ENCODE measurements at places on chromosomes 1 and 21.
A peak's percentile ranks its signal among the peaks of the same experiment; 100 is the strongest.

GRCh38 chr1:193060115-193060403, 647 bp downstream of the RO60 start:
- DNase-seq = no peak

GRCh38 chr1:157245823-157246222, 107.6 kb upstream of the ETV3 start:
- DNase-seq = no peak

DNA sequence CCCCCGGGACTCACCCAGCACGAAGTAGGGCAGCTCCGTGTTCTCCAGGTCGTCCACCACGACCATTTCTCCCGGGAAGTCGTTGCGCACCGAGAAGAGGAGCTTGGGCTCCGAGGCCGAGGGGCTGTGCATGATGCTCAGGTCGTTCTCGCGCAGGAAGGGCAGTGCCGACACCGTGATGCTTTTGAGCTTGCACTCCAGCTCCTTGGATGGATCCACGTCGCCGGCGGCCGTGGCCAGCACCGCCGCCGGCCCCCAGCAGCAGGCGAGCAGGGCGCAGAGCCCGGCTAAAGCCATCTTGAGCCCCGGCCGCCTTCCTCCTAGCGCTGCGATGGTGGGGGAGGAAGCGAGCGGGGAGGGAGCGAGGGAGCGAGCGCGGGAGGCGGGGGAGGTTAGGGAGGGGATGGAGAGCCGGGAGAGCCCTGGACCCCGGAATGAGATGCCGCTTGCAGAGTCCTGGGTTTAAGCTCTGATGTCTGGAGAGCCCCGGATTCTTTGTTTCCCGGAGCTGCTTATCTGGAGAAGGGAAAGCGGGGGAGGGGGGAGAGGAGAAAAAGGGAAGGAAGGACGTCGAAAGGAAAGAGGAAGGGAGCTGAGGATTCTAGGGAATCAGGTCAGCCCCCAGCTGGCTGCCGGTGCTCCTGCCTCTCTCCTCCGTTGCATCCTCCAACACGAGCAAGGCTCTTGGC, at the start of gene ASTN1:
ASTN1 (minus strand) TSS at position 333 of the 689 bp plus-strand sequence; CDS start at position 297, 36 bp downstream.
- peak; percentile 61 for DNase-seq

DNA sequence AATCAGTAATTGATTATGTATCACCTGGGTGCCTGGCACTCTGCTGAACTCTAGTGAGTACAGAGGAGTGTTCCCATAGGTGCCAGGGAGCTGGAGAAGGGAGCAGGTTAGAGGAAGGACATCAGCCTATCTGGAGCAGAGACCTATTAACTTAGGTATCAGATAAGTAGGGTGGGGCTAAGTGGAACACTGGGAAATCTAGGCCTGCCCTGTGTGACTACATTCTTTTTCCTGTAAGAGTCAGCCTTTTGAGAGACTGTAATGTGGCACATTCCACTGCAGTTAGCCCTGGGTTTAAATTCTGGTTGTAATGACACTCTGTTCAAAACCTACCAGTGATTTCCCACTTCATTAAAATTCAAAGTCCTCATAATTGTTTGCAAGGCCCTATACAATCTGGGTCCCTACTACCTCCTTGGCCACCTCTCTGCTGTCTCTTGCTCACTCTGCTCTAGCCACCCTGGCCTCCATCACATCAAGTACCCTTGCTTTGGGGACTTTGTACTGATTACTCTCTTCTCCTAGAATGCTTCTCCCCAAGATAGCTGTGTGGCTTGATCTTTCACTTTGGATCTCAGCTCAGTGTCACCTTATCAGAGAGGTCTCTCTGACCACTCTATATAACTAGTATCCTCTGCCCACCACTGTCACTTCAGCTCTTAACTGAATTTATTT, 12.9 kb downstream of the STX12 start:
- no peak for DNase-seq

DNA sequence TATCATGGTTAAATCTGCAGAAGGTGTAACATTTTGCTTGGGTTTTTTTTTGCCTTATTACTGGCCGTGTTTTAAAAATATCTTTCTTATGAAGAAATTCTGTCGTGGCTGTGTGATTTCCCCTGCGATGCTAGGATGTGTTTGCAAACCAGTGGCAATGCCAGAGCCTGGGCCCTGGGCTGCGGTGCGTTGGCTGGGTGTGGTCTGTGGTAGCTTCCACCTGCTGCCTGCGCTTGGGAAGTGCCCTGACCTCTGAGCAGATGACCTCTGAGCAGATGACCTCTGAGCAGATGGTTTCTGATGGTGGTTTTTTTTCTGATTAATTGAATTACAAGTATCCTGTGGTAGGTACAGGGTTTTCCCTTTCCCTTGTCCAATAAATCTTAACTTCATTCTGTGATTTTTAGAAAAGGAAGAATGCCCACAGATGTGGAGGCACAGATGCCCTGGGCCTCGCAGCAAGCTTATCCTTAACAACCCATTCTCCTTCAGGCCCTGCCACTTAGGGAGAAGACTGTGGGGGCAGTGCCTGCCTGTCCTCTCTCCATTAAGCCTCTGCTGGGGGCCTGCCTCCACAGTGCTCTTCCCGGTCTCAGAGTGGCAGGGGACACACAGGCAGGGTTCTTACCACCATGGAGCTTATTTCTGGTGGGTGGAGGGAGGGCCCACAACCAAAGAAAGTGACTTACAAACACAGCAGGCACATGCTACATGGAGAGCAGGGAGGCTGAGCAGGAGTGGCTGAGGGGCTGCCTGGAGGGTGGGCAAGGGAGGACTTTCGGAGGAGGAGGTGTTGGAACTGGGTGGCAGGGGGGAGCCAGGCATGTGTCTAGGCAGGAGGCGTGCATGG, 81.7 kb downstream of the PCBP3 start:
- DNase-seq = no peak

DNA sequence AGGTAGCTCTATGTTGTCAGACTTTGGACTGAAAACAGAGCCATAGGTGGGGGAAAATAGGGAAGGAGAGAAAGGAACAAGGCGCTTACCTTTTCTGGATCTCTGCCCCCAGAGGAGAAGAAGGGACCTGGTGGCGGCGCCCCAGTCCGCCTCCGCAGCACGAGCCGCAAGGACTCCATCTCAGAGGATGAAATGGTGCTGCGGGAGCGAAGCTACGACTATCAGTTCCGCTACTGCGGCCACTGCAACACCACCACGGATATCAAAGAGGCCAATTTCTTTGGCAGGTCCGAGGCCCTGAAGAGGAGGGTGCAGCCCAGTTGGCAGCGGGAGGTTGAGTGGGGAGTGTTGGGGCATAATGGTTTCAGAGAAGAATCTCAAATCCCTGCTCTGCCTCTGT, 18.5 kb upstream of the TMEM222 start:
- DNase-seq = no peak

DNA sequence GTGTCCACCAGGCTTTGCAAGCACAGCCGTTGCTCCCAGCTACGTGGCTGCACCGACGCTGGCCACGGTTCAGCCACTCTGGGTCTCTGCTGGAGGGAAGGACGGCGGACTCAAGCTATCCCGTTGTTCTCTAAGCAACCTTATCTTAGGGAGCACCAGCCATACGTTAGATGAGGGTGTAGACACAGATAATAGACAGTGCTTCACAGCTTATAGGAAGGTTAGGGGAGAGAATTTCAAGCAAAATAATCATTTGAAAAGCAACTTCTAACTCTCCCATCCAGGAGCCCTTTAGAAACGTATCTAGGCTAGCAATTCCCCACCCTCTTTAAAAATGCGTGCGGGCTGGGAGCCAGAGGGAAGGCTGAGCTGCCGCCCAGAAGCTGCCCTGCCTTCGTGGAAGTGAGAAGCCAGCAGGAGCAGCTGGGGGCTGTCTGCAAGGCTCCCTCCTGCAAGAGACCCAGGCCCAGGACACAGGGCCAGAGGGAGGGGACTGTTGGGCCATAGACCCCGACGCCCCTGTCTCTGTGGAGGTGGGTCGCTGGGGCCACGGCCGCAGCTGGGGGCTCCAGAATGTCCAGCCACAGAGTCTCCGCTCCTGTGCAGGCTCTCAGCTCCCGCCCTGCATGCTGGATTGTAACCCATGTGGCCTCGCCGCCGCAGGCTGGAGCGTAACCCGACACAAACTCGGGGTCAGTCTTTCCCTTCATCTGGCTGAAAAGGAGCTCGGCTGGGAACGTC, 31.2 kb upstream of the COL6A2 start:
- peak; percentile 40 for DNase-seq

DNA sequence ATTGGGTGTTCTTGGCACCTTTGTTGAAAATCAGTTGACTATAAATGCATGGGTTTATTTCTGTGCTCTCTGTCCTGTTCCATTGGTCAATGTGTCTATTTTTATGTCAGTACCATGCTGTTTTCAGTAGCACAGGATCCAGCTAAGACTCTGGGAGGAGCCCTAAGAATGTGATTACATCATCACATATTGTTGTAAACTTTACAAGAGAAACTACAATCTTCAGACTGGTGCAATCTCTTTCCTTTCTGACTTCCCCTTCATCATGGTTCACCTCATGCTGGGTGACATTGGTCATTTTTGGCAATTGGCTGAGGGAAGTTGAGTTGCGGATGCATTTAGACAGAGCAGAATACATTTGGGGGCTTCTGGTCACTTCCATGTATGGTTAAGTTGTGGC, 88.4 kb downstream of the C21orf91 start:
- DNase-seq = no peak

DNA sequence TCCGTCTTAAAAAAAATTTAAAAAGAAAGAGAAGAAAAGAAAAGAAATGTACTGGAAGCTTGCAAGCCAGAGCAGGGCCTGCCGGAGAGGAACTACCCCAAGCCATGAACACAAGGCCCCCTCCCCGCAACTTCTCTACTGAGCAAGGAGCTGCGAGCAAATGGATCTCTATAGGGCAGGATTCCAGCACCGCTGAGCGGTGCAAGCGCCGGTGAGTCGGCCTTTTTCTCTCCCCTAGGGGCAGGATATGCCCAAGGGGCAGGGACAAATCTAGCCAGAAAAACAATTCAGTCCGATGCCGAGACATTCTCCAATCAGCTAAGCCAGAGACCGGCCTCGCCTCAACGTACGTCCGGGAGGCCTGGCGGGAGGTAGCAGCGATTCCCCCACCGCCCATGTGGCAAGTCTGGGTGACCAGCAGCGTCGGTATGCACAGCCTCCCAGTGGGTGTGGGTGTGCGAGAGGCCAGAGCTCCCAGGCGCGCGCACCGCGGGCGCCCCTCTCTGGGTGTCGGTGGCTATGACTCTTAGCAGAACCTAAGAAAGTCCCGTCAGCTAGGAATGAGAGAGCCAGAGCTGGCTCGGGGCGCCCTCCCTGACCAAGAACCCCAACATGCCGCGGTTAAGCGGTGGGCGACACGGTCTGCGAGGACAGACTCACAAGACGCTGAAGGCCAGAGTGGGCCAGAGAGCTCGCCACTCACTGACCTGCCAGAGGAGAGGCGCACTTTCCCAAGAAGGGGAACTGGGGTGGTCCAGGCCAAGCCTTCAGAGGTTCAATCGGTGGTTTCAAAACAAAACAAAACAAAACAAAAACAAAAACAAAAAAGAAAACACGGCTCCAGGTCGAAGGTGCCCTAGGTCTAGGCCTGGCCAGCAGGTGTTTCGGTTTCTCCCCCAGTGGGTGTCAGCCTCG, 1.9 kb downstream of the CSMD2 start:
- peak; percentile 90 for DNase-seq

DNA sequence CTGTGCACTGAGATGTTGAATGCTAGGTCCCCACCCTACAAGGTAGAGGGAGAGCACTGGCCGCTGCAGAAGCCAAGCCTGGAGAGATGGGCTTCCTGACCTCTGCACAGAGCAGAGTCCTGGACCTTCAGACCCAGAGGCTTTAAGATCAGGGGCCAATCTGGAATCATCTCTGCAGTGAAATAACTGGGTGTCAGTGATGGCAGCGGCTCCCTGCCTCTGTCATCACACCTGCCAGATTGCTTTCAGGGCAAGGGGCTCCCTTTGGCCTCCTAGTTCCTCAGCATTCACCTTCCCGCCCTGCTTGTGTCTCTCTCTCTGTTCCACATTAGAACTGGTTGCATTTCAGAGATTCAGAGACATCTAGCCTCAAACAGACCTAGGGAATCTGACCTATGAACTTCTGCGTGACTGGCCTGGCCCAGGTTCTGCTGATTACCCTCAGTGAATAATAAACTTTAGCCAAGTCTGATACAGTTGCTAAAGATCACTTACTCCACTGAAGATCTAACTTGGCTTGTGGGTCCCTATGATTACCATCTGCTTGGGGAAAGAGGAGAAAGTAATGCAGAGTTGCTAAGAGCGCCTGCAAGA, 87.8 kb downstream of the ATP1A1 start:
- DNase-seq = no peak

DNA sequence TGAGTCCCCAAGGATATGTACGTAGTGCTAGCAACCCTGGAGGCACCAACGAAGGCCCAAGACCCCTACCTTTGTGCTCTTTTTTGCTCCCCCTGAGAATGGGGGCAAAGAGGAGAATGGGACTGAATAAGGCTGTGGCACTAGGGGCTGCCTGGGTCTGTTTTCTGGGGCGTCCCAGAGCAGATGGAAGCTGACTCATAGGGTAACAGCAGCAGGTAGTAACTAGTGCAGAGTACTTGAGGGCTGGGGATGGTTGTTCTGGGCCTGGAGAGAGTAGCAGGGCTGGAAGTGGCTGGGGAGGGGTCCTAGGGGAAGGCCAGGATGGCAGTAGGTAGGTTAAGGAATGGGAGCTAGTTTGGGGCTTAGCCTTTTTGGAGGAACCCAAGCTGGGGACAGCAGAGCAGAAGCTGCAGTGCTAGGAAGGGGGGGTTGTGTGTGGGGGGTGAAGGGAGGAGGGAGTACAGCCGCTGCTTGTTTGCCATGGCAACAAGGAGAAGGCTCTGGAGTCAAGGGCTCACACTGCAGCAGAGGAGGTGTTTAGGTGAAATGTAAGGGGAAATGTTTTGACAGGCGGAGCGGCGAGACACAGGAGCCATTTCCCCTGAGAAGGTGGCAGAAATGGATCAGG, 1.8 kb downstream of the NCDN start:
- no peak for DNase-seq

GRCh38 chr1:194280463-194280862, 1094.0 kb upstream of the B3GALT2 start:
- no peak for DNase-seq

DNA sequence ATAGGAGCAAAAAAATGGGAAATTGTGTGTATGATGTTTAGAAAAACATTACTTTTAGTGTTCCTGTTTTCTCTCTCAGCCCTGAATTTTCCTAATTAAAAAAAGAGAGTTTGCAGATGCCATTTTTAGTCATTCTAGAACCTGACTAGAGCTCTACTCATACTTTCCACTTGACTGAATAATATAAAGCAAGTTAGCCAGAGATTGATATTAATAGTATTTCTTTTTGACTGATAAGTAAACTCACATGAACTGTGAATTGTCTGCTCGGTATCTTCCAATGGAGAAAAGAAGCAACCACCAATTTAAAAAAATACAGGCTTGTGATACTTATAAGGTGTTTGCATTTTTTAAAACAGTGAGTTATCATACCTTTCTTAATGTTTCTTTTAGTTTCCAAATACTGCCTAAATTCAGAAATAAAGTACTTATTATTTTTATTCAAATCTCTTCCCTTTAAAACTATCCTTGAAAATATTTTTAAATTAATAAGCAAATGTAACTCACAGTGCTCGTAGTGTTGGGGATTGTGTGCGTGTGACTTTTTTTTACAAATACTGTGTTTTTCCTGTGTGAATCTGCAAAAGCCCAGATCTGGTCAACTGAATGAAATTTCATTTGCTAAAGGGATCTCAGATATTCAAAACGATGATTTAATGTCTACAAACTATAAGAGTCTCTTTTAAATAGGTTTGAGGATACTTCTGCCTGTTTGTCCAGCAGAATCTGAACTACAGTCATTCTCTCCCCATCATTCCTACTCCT, 9.8 kb downstream of the RAP1A start:
- DNase-seq = no peak

Measured in H9 (cell line).